ENCODE measurements at places on chromosomes 16 and 17.

- no peak for DNase-seq
These were observed 68.5 kb downstream of the YPEL2 start for GRCh38 chr17:59399914-59400313.

DNA sequence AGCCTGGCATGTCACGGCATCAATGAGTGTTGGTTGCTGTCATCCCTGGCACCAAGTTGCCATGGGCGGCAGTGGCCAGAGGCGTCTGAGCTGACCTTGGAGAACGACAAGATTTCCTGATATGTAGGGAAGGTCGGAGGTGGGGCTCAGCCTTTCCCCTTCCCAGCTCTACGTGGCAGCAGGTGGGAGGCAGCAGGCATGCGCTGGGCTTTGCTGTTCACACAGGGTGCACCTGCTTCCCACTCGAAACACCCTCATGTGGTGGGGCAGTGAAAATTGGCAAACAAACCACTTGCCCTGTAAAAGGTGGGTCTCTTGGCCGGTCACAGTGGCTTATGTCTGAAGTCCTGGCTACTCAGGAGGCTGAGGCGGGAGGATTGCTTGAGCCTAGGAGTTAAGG is 12.3 kb upstream of the TFAP4 start:
- no peak for DNase-seq

DNA sequence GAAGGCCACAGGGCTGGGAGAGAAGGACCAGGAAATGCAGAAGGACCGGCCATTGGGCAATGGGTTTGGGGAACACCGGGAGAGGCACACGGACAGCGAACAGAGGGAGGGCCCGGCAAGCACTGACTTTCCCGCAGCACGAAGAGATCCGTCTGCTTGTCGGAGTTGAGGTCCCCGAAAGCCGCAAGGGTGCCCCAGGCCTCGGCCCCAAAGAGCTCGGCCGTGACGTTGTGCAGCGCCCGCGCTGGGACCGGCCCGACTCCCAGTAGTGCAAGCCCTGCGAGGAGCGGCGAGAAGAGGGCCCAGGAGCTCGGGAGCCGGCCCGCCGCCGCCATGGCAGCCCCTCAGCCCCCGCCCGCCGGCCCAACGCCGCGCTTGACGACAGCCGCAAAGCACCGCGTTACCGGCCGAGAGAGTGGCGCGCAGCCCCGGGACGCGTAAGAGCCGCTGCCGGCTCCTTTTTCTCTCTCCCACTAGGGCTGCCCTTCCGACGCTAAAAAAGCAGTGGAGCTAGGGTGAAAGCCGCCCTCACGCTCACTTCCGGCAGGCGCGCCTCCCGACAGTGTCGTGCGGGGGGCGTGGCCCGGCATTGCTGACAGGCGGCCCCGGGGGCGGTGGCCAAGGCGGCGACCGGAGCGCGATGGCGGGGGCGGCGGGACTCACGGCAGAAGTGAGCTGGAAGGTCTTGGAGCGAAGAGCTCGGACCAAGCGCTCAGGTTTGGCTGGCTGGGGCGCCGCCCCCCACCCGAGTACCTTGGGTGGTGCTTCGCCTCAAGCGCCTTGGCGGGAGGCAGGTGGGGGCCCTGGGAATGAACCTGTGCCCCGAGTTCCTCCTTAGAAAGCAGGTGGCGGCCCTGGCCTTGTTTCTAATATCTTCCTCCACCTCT is at the start of the genes ITFG1 and PHKB:
TSS of gene ITFG1 (minus strand) at position 353 of the 887 bp plus-strand sequence. CDS start at position 335, 18 bp downstream.
TSS of gene PHKB (plus strand) at position 621 of the 887 bp plus-strand sequence. CDS start at position 641, 20 bp downstream.
- peak; percentile 89 for DNase-seq

- DNase-seq = peak; percentile 57
These were observed 8.5 kb downstream of the CHTF8 start for GRCh38 chr16:69123910-69124309.

- no peak for DNase-seq
These were observed 101.9 kb downstream of the LITAF start for GRCh38 chr16:11484691-11485258.

DNA sequence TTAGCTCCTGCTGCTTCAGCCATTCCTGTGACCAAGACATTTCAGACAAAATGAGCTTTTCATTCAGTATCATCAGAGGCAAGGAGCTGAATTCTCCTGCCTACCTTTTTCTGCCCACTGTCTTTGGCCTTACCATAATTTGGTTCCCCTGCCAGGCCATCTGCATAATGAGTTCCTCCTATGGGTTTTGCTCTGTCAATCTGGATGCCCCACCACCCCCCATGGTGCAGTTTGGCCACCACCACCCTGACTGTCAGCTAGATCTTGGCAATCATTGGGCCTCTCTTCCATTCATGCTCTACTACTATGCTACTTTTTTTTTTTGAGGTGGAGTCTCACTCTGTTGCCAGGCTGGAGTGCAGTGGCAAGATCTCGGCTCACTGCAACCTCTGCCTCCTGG is 169.2 kb upstream of the ZKSCAN2 start:
- DNase-seq = no peak

- DNase-seq = no peak
These were observed 424.9 kb downstream of the SOX9 start for GRCh38 chr17:72545766-72546165.

- DNase-seq = no peak
These were observed 20.9 kb downstream of the TMEM11 start for GRCh38 chr17:21193031-21193430.

GRCh38 chr16:17499223-17499902 is 28.6 kb upstream of the XYLT1 start:
- no peak for DNase-seq
